Stimulated activated CD8-positive, alpha-beta memory T cell treated with anti-CD3 and anti-CD28 coated beads, Interleukin-7, amount 100 ng/mL, for 1 hour (primary cell): ENCODE measurements at places on chromosomes 13 and 19.
A peak's percentile ranks its signal among the peaks of the same experiment; 100 is the strongest.

DNA sequence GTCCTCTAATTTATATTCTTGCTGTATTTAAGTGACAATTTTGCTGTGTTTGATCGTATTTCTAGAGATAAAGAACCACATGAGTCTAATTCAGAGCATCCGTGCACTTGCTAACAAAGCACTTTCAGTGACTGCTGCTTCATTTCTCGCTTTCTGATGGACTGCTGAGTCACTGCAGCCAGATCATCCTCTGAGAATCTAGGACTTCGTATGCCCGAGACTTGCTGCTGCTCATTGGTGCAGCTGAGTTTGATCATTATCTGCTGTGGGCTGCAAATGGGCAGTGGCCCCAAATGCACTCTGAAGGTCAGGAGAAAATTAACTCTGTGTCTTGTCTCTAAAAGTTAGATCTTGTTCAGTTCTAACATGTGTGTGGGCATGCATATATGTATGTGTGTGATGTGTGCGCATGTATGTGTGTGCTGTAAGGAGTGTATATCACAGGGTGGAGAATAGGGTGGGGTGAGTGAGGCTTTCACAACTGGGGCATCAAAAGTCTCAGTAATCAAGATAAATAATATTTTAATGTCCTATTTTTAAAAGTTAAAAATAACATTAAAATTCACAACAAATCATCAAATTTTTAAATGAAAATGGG is 342.6 kb downstream of the MTUS2 start:
- DNase-seq: no peak

DNA sequence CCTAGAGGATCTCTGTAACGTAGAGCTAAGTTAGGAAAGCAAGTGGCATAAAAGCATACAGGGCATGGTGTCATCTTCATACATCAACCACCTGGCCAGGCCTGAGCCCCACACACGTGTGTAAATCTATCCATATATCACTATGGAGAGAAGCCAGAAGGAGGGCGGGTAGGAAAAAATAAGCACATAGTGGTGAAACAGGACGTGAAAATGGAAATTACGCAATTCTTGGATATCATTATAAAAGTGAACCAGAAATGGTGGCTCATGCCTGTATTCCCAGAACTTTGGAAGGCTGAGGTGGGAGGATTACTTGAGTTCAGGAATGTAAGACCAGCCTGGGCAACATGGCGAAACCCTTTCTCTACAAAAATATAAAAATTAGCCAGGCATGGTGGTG is 43.4 kb downstream of the PDCD5 start:
- no peak for DNase-seq

DNA sequence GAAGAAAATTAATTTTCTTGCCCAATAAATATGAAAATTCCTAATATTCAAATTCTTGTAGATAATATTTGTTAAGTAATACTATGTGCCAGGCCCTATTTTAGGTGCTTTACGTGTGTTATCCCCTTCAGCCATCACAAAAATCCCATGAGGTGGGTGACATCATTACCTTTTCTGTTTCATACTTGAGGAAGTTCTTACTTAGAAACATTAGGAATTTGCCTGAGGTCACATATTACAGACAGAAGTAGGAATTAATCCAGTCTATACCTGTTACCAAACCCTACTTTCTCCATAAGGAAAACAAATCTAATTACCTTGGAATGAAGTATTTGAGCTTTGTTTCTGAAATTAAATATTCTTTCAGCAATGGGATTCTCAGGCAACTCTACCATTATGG is 336.1 kb downstream of the GPC6 start:
- no peak for DNase-seq

DNA sequence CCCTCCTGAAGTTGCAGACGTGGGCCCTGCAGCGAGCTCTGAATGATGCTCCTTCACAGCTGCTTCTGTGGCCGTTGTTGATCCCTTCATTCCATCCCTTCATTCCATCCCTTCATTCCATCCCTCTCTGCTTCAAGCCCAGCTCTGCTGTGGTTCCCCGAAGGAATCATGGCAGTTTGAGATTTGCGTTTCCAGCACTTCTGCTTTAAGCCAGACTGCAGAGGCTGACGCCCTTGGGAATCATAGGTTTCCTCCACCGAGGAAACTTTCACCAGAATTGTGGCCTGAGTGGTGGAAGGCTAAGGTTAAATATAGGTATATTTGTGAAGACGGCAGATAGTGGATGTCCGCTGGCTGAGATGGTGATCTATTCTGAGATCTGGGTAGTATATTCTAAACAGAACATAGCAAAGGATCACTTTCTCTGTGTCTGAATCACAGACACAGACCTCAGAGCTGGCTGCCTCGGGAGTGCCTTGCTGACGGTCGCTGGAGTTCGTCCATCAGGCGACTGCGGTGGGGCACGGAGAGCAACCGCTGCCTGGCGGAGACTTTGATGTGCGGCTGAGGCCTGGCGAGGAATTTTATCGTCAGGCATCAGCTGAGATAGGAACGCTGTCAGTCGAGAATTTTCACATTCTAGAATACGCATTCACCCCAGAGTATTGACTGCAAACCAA is 42.8 kb upstream of the DCUN1D2 start:
- DNase-seq: no peak

DNA sequence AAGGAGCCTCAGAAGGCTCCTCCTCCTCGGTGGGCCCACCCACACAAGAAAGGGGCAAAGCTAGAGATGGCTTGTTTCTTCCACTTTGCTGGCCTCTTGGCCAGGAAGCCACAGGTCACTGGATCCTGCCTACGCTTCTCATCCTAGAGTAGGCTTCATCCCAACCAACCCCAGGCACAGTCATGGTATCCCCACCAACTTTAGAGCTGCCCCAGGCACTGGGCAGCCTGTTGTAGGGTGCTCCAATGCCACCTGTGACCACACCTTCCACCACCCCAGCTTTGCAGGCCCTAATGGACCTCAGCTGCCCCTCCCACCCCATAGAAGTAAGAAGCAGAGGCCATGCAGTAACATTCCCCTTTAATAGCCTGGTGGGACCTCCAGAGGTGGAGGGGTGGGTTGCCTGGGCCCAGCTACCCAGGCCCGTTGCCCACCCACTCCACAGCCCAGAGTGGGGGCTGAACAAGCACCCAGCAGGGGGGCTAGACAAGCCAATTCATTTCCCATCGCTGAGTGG is 522 bp upstream of the CHMP2A start:
- no peak for DNase-seq

DNA sequence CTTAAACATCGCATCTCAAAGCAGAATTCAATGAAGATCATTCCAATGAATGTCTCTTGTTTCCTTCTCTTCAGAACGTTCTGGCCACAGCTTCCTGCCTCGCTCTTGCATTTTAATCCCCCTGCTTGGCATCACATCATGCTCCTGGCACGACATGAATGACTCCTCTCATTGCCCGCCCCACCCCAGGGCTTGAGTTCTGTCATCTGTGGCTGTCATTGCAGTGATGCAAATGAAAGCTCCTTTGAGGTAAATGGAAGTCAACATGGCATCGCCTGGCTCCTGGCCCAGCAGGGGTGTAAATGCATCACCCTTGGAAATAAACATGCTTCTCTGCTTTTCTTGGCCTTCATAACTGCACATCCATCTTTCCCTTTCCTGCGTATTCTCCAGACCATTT is 48.6 kb downstream of the SCEL start:
- no peak for DNase-seq

GRCh38 chr19:6064336-6065073 is 45.8 kb downstream of the RFX2 start:
- no peak for DNase-seq

- no peak for DNase-seq
Measured at GRCh38 chr19:38021352-38021751, 114.3 kb downstream of the SIPA1L3 start.

DNA sequence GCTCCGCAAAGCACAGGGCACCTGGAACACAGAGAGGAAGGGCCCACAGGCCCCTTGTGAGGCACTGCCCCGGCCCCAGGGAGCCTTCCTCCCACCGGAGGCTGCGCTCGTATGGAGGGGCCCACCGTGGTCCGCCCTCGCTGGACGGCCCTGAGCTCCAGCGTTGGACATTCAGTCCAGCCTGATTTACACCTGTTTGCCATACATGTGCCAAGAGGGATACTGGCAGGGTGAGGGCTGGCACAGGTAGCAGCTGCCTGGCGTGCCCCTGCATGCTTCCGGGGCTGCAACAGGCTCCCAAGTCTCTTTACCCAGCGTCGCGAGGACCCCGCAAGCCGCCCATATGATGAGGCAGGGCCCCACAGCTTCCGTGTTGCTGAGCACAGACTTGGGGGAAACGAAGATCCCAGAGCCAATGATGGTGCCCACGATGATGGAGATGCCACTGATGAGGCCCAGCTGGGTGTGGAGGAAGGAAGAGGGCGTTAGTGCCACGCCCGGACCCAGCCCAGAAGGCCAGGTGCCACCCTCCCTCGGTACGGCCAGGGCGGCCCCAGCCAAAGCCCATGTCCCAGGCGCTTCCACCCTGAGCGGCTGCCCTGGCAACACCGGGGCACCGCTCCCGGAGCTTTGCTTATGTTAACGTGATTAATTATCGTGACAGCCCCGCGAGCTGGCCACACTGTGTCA is 5.1 kb downstream of the SLC7A9 start:
- no peak for DNase-seq

- DNase-seq: no peak
Measured at GRCh38 chr13:40644838-40645604, 21.4 kb downstream of the FOXO1 start.

DNA sequence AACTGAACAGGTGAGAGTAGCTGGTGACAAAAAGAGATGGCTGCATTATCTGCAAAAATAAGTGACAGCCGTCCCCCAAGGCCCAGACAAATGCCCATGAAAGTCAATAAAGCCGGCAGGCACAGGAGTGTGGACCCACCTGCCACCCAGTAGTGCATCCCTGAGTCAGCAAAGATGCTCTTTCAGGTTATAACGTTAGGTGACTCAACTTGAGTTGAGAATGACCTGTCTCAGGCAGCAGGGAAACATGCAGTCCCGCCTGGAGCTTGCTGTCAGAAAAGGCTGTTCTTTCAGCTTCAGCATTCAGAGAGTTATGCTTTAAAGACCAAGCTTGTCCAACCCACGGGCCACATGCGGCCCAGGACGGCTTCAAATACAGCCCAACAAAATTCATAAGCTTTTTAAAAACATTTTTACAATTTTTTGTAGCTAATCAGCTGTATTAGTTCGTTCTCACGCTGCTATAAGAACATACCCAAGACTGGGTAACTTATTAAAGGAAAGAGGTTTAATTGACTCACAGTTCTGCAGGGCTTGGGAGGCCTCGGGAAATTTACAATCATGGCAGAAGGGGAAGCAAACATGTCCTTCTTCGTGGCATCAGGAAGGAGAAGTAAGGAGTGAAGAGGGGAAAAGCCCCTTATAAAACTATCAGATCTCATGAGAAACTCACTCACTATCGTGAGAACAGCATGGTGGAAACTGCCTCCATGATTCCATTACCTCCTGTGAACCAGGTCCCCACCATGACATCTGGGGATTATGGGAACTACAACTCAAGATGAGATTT is 110.4 kb downstream of the RAB20 start:
- DNase-seq: no peak

DNA sequence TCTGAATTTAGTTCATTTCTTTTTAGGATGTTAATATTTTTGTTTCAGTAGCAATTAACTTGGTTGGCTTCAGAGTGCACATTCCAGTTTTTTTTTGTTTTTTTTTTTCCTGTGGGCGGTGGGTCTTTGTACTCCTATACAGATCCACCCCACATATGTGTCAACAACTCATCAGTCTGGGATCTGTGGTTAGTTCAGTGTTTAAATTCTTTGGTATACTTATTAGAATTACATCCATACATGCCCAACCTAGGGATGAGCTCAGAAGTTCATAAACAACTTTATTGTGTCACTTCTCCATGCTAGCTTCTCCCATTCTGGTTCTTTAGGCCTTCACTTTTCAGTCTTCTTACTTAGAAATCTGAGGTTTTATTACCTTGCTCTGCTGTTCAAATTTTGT is 50.9 kb downstream of the PCCA start:
- no peak for DNase-seq

GRCh38 chr13:40776681-40777165 is 5.7 kb upstream of the MRPS31 start:
- DNase-seq: peak; percentile 32

- no peak for DNase-seq
Measured at GRCh38 chr19:45352062-45352461, 11.5 kb downstream of the KLC3 start.

- DNase-seq: no peak
Measured at GRCh38 chr13:51221108-51221507, 1.1 kb upstream of the FAM124A start.

DNA sequence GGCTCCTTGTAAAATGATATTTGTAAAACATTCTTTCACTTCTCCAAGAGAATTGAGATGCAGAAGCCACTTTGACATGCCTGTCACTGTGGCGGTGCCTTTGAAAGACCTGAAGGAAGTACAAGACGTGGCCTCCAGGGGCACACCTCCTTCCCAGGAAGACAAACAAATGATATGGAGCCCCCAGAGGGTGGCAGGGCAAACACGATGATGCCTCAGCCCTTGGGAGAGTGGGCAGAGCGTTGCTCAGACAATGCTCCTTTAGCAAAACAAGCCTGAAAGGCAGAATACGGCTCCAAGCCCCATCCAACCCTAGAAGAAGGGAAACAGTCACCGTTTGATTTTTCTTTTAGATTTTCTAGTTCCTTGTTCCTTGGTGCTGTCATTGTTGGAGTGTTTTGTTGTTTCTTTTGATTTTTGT is 9.2 kb upstream of the ATP12A start:
- DNase-seq: no peak

- no peak for DNase-seq
Measured at GRCh38 chr13:71621174-71622124, 245.6 kb downstream of the DACH1 start.

GRCh38 chr13:38965281-38965680 is 25.4 kb downstream of the STOML3 start:
- no peak for DNase-seq

GRCh38 chr19:55486043-55486970 is 1.3 kb downstream of the NAT14 start:
- no peak for DNase-seq

- peak; percentile 64 for DNase-seq
Measured at GRCh38 chr19:16070366-16070990, 5.8 kb upstream of the TPM4 start.

GRCh38 chr13:52808842-52809219 is 39.6 kb downstream of the PCDH8 start:
- DNase-seq: no peak

GRCh38 chr13:109698779-109699178 is 87.6 kb downstream of the IRS2 start:
- DNase-seq: no peak

GRCh38 chr13:78652651-78653050 is 6.3 kb downstream of the OBI1 start:
- no peak for DNase-seq

- no peak for DNase-seq
Measured at GRCh38 chr19:1254081-1254527, 5.7 kb downstream of the MIDN start.

- DNase-seq: no peak
Measured at GRCh38 chr13:94524407-94524806, 44.9 kb upstream of the DCT start.
